ENCODE measurements at places on chromosomes 5 and 9.

GRCh38 chr5:23084815-23085214 is 231.7 kb upstream of the CDH12 start:
- no peak for DNase-seq

GRCh38 chr5:127754706-127755105 is 51.5 kb downstream of the CCDC192 start:
- DNase-seq: no peak

GRCh38 chr9:134597041-134597913 is 44.3 kb upstream of the COL5A1 start:
- DNase-seq: no peak

GRCh38 chr9:91177081-91177480 is 184.6 kb downstream of the AUH start:
- DNase-seq: no peak

GRCh38 chr5:171678646-171679045 is 107.0 kb upstream of the SMIM23 start:
- DNase-seq: no peak

GRCh38 chr5:16723821-16724220 is 107.0 kb upstream of the RETREG1 start:
- DNase-seq: no peak

- no peak for DNase-seq
These were observed 444.0 kb upstream of the TRPC7 start for GRCh38 chr5:136809382-136809781.

- DNase-seq: no peak
These were observed 138.9 kb downstream of the C9orf50 start for GRCh38 chr9:129481810-129482511.

DNA sequence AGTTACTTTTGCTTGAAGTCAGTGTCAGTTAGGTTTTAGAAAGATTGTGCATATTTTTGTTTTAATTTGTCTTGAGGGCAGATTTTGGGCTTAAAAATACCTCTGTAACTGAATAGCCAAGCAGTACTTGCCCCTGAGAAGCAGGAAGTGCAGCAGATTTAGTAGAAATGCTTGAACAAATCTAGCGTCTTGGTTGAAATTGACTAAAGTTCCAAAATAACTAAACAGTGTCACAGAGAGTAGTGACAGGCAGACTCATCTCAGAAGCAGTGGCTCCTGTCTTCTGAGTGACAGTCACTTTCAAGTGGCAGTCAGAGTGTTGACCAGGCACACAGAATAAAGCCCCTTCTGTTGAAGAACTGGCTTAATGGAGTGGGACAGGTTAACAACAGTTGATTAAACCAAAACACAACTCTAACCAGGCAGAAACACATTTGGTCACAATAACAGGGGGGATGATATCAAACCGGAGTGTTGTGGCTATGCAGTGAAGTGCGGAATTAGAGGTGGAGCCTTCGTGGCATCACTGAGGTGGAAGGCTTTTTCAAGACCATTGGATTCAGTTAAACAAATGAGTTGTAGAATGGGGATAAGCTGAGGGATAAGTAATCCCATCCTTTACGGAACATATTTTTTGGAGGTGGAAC is 29.1 kb downstream of the TRIO start:
- DNase-seq: no peak

DNA sequence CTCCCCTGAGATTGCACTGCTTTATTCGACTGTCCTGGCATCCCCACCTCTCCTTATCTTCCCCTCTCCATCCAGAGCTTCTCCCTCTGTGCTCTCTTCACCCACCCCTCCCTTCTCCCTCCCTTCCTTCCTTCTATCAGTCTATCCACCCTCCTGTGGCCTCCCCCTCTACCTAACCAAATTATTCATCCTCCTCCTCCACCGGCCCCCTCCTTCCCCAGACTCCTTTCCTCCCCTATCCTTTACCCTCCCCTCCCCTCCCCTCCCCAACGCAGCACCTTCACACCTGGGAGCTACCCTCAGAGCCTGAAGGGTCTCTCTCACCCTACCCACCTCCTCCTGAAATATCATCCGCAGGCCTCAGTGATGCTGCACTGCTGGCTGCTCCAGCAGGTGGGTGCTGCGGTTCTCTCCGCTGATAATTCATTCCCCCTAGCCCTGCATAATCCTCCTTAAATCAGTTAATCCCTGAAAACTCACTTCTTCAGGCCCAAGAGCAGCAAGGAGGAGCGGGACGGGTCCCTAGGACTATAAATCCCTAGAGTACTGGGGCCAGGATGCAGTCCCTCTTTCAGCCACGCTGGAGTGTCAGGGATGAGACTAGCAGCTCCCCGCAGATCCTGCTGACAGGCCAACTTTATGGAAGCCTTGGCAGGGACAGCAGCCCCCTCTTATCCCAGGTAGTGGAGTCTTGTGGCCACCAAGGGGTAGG is 97.8 kb downstream of the PCDH1 start:
- DNase-seq: no peak

- no peak for DNase-seq
These were observed 24.0 kb downstream of the CDKN2A start for GRCh38 chr9:21969951-21970799.

- DNase-seq: no peak
These were observed 2.4 kb downstream of the MACIR start for GRCh38 chr5:103260951-103261350.

GRCh38 chr9:35366627-35367026 is 123.3 kb upstream of the RUSC2 start:
- DNase-seq: no peak

DNA sequence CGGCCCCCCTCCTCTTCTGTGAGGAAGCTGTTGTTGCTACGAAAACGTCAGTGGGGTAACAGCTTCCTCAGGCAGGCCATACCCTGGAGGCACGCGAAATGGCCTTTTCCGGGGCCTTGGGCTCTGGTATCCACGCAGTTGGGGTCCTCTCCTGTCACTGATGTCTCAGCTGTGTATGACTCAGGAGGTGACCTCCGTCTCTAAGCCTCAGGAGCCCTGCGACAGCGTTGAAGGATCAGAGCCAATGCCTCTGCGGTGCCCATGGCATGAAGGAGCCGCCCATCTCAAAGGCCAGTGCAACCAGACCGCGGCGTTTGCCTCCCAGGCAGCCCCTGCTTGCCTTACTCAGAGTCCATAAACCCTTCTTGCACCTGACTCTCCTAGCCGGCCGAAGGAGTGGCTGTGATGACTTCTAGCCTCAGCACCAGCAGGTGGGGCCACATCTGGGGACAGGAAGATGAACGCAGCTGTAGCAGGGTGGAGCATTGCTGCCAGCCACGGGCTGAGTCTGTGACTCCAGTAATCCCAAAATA is 1.0 kb upstream of the MXD3 start:
- no peak for DNase-seq

- DNase-seq: no peak
These were observed 23.6 kb downstream of the RNF145 start for GRCh38 chr5:159185773-159186172.

DNA sequence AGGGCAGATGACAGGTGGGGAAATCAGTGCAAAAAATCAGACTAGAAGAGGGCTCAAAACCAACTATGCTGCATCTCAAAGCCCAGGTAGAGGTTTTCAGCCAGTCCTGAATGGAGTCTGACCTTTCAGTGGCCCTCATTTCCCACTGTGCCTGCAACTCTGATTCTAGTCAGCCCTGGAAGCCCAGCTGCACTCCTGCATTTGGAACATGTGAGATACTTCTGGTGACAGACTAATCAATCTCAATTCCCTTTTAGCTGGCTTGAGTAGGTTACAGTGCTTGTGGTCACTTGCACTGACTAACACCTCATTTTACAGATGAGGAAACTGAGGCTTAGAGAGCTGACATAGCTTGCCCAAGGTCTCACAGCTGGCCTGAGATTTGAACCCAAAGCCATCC is 7.9 kb upstream of the ACSL6 start:
- DNase-seq: no peak

- no peak for DNase-seq
These were observed 39.5 kb downstream of the MACROH2A1 start for GRCh38 chr5:135359374-135360165.

GRCh38 chr5:147479949-147480348 is 29.9 kb downstream of the DPYSL3 start:
- DNase-seq: no peak

DNA sequence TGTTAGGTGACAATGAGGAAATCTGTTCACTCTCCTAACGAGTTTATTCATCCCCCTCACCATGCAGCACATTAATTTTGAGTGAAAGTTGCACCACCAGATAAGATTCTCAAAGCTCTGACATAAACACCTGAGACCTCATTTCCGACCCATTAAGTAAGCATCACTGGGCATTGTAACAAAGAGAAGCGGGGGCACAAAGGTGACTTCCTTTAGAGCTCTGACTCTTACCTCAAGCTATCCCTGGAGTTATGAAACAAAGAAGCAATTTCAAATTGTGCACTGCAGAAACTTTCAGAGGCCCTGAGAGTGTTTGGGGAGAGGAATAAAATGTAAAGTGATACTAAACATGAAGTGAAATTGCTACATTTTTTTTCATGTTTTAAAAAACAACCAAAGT is 29.5 kb downstream of the C5orf15 start:
- DNase-seq: no peak

GRCh38 chr5:59874675-59875074 is 18.9 kb downstream of the PDE4D start:
- DNase-seq: no peak

DNA sequence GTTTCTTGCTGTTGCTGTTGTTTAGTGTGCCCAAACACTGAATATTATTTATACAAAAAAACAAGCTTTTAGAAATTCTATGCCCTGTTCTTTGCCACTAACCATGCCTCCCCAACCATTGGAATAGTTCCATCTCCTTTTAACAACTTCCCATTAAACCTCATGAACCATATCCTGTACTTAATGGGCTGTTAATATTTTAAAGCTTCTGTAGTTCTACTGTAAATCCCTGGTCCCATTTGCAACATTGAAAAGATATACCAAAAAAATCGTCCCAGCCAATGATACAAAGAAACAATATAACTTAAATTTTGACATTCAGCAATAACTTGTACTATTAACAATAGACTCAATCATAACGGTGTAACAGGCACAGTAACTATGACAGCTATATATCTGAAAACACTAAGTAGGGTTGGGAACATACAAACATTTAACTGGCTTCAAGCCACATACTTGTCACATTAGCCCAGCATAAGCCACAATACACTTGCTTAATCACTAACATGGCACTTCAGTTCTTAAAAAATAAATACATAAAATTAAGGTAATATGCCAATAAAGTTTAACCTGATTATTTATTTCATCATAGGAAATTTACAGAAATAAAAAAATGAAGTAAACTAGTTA is 86.1 kb downstream of the ADAMTS6 start:
- no peak for DNase-seq

DNA sequence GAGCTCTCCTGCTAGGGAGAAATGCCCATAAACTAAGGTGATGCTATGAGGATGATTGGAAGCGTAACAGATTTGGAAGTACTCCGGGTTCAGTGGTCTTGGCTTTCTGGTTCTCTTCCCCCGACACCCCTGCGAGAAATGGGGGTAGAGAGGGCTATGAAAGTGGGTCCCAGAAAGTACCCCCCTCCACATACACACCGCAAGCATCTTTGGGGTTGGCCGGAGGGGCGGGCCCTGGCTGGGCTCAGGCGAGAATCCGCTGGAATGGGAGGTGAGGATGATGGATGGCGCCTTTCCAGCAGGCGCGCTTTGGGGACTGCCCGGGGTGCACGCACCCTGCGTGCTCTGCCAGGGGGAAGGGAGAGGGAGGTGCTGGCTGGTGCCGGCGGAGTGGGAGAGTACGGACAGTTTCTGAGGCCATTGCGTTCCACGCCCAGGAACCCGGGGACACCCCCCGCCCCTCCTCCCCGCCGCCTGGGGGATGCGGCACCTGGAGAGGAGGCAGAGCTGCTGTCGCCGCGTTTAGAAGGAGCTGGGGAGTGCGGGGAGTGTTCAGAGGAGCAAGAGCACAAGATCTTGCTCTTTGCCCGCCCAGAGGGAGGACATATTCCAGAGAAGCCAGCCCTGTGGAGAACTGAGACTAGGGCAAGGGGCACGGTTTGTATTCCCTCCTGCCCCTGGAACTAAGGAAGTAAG is 1.9 kb downstream of the PCSK5 start:
- no peak for DNase-seq

DNA sequence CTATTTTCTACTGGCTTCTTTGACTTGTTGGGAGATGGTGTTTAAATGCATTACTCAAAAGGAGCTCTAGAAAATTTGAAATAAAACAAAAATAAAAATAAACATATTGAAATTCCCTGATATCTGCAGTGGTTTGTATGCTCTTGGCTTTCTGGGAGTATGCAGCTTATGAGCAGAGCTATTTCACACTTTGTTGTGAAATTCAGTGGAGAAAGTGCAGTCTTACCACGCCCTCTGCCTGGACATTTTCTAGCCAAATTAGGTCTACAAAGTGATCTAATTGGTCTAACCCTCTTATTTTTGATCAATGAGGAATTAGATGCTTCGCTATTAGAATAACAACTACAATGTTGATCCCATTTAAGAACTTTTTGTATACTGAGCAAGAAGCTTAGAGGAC is 66.8 kb downstream of the INSYN2B start:
- DNase-seq: no peak

GRCh38 chr9:91211414-91211813 is 150.3 kb downstream of the AUH start:
- no peak for DNase-seq

- DNase-seq: no peak
These were observed 9.3 kb downstream of the KIAA1191 start for GRCh38 chr5:176352116-176352878.
